Natural killer cell (primary cell): ENCODE measurements at places on chromosomes 16 and 17.

- DNase-seq, result no peak
These were observed 309 bp downstream of the FOXJ1 start for GRCh38 chr17:76140661-76141211.

GRCh38 chr17:7912927-7913524 lies 3.1 kb downstream of the RNF227 start:
- DNase-seq, result no peak

GRCh38 chr17:78879635-78880186 lies 23.3 kb downstream of the CEP295NL start:
- peak; percentile 66 for DNase-seq

DNA sequence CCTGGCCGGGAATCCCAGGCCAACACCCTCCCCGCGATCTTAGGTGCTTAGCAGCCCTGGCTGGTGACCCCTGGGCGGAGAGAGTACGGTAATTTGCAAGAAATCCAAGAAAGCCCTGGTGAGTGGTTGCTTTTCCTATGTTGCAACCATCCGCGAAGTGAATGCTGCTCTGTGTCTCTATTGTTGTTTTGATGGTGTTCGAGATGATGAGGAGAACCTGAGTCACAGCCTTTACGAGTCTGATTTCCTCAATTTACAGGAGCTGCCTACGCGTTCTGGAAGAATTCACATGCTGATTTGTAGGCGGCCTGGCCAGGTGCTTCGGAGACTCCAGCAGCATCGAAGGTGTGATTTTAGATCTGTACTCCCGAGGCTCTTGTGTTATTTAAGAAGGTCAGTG lies 63.3 kb downstream of the TMEM235 start:
- no peak for DNase-seq

DNA sequence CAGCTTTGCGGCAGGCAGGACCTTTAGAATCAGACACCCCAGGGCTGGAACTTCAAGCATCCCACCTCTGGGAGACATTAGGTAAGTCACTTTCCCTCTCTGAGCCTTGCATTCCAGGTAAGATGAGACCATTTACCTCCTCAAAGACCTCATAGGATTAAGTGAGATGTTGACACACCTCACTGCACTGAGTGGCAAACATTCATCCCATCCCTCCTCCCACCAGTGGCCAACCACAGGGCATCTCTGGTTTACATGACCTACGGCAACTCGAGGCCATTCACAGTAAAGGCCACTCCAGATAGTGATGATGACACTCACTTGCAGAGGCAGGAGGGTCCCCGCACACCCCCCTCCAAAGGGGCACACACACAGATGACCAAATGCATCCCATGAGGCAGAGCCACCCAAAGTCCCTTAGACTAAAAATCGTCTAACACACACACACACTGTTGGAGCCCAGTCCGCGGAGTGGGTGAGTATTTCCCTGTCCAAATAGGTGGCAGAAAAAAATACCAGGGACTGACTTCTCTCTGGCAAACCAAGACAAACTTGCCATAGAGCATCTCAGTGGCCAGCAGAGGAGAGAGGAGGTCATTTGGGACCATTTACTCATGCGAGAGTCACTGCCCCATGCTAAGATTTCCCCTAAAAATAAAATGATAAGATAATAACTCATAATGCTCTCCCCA lies 454.9 kb downstream of the SOX9 start:
- no peak for DNase-seq

GRCh38 chr17:18187821-18188761 lies 4.5 kb downstream of the ALKBH5 start:
- DNase-seq, result no peak

DNA sequence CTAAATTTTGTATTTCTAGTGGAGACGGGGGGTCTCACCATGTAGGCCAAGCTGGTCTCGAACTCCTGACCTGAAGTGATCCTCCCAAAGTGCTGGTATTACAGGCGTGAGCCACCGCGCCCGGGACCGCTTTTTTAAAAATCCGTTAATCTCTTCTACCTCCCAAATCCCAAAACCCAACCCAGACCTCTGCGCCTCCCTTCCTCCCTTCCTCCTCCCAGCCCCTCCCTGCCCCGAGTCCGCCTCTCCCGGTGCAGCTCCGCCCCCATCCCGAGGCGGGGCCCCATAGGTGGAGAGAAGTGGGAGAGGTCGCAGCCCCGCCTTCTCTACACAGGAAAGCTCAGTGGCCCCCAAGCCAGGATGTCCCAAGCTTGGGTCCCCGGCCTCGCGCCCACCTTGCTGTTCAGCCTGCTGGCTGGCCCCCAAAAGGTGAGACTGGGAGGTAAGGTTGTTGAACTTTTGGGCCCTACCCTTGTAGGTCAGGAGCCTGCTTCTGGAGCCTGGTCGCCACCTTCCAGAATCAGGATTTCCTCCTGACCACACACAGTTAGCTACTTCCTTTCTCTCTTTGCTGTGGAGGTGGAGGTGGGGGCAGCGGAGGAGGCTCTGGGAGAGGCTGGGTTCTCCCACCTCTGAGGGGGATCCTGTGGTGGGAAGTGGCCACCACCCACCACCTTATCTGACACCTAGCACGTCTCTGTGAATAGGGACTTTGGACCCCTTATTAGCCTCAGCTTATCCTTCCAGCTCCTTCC lies at the start of gene TMEM92:
TSS of gene TMEM92 (plus strand) at position 325 of the 755 bp plus-strand sequence. CDS start at position 361, 36 bp downstream.
- no peak for DNase-seq

GRCh38 chr17:40895106-40895730 lies 10.2 kb upstream of the KRT20 start:
- no peak for DNase-seq
